ENCODE measurements at places on chromosomes 13 and 19. TPM values are rescaled to one million over a fixed set of nuclear protein-coding genes. Genes with fewer than 3 reads are reported as not detected.

Gene CYP4F8
- total RNA-seq = not detected

Gene CYP2S1
- 17.5 TPM for total RNA-seq

Gene DLL3
- 42.7 TPM for total RNA-seq

Gene LILRA1
- total RNA-seq = not detected

Gene XPO4
- 18.0 TPM for total RNA-seq

Gene ZNF30
- 6.9 TPM for total RNA-seq

Gene NOP53
- total RNA-seq = 324 TPM

Gene CCDC70
- total RNA-seq = not detected

Gene THSD1
- 346 TPM for total RNA-seq

Gene IRGC
- not detected for total RNA-seq

Gene CAMSAP3
- total RNA-seq = 9.3 TPM

Gene WDR87
- total RNA-seq = not detected

Gene FARP1
- total RNA-seq = 167 TPM

Gene PSG1
- total RNA-seq = not detected

Gene SIGLEC12
- total RNA-seq = not detected

DNA sequence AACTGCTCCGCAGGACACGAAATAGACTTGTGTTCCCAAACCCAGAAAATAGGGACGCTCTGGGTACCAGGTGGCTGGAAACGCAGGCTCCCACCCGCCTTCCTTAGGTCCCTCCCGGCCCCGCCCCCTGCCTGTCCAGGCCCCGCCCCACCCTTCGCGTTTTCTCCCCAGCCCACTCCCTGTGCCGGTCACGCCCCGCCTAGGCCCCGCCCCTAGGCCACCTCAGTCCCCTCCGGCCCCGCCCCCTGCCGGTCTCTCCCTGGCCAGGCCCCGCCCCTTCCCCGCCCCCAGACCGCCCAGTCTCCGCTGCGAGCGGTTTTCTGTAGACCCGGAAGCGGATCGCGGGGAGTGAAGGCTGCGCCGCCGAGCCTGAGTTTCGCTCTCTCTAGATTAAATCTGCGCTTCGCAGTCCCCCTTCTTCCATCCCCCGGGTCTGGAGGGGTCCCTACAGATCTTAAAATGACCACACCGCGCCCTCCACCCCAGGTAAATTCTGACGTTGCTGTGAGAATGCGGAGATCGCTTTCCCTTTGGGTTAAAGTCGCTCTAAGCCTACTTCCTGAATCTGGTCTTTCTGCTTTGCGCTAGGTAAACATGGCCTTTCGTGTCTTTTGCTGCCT, 3.7 kb upstream of the ZNF665 start:
- DNase-seq = peak; percentile 91

DNA sequence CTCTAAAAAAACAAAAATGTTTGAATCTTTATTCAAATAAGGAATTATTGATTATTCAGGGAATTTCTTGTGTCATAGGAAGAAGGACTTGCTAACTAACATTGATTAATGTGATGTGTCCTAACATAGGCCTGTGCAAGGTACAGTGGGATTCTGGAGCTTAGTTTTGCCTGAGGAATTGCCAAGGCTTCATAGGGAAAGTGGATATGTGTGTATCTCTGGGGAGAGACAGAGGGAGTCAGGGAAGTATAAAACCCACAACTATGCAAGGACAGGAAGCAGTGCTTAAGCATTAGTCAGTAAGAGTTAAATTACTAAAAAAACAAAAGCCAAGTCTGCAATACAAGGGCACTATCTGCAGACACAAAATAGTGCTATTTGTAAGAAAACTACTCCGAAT, 59.6 kb downstream of the WDFY2 start:
- DNase-seq = no peak

DNA sequence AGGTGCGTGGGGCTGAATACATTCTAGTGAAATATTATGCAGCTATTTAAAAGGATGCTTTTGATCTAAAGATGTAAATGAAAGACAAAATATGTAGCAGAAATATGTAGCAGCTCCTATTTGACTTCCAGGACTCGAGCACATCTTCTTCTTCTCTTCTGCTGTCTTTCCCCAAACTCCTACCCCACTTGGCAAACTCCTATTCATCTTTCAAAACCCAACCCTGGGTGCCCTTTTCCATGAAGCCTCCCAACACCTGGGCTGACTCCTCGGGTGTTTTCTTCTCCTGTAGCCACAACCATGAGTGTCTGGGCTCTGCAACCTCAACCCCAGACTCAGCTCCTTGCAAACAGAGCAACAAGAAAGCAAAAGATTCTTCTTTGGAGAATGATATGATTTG, 11.1 kb downstream of the ACER1 start:
- no peak for DNase-seq

DNA sequence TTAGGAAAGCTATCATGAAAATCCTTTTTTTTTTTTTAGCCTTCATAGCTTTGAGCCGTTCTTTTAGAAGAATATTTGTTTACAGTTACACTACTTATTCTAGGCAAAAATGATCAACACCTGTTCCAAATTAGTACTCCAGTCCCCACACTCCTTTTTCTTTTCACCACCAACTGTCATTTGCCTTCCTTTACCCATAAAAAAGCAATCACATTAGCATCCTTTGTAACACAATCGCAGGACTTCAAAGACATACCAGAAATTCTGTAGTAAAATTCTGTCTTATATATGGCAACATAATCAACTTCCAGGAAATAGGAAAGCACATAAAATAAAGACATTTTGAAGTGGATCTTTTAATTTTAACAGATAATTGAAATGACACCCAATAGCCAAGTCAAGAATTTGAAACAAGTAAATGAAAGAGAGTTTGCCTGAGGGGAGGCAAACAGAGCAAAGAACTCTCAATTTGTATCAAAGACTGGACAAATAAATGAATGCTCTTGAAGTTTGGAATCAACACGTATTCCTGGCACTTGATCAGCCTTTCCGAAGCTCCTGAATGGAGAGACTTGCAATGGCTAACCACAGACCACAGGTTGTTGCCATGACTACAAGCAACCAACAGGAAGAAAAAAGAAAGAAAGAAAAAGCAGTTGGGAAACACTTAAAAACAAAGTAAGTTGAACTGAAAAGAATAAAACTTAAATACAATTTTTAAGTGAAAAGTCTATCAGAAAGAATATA, 206.8 kb downstream of the PCDH9 start:
- peak; percentile 9 for DNase-seq

- DNase-seq = no peak
Observed at GRCh38 chr19:46406976-46407375, 6.4 kb downstream of the CCDC8 start.

DNA sequence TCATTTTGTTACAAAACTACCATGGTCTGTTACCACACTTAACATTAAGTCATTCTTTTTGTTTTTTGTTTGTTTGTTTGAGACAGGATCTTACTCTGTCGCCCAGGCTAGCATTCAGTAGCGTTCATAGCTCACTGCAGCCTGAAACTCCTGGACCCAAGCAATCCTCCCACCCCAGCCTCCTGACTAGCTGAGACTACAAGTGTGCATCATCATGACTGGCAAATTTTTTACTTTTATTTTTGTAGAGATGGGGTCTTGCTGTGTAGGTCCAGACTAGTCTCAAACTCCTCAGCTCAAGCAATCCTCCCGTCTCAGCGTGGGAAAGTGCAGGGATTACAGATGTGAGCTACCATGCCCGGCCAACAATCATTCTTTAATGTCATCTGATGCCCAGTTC, 3.3 kb downstream of the ALDH16A1 start:
- DNase-seq = no peak

DNA sequence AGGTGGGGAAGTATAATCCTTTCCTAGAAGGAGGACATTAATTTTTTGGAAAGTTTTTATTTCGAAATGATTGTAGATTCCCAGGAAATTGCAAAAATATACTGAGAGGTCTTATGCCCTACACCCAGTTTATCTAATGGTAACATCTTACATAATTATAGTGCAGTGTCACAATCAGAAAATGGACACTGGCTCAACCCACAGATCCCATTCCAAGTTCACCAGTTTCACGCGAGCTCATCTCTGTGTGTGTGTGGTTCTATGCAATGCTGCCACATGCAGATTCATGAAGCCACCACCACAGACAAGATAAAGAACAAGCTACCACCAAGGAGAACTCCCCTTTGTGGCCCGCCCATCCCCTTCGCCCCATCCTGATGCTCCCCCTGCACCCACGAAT, 24.4 kb downstream of the IL17D start:
- DNase-seq = no peak

- no peak for DNase-seq
Observed at GRCh38 chr19:43779147-43779819, 1.5 kb downstream of the KCNN4 start.

DNA sequence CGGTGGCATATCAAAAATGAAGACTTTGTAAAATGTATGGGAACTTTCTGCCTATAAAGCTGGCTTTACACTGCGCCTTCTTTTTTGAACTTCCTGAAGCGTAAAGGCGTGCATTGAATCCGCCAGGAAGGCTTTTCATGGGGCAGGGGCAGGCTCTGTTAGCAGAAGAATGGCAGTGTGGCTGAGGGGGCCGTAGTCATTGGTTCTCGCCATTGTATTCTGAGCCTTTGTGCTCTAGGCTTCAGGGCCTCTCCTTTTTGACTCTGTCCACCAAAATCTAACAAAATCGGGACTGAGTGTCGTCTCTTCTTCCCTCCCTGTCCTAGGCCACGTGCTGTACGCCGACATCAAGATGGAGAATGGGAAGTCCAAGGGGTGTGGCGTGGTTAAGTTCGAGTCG, 14.1 kb downstream of the PRAM1 start:
- no peak for DNase-seq

GRCh38 chr19:36420961-36421748, 2.7 kb upstream of the ZFP82 start:
- DNase-seq = peak; percentile 41

- DNase-seq = no peak
Observed at GRCh38 chr13:50255639-50256038, 240.4 kb downstream of the KCNRG start.

DNA sequence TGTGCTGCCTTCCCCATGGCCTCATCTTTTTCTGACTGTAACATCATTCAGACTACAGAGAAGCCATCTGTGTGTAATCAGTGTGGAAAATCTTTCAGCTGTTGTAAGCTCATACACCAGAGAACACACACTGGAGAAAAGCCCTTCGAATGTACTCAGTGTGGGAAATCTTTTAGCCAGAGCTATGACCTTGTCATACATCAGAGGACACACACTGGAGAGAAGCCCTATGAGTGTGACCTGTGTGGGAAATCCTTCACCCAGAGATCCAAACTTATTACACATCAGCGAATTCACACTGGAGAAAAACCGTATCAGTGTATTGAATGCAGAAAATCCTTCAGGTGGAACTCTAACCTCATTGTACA, 17.2 kb upstream of the ZNF8 start:
- no peak for DNase-seq

GRCh38 chr19:6744381-6745301, 5.2 kb downstream of the TRIP10 start:
- no peak for DNase-seq

GRCh38 chr13:94656766-94657165, 55.1 kb downstream of the GPR180 start:
- no peak for DNase-seq

DNA sequence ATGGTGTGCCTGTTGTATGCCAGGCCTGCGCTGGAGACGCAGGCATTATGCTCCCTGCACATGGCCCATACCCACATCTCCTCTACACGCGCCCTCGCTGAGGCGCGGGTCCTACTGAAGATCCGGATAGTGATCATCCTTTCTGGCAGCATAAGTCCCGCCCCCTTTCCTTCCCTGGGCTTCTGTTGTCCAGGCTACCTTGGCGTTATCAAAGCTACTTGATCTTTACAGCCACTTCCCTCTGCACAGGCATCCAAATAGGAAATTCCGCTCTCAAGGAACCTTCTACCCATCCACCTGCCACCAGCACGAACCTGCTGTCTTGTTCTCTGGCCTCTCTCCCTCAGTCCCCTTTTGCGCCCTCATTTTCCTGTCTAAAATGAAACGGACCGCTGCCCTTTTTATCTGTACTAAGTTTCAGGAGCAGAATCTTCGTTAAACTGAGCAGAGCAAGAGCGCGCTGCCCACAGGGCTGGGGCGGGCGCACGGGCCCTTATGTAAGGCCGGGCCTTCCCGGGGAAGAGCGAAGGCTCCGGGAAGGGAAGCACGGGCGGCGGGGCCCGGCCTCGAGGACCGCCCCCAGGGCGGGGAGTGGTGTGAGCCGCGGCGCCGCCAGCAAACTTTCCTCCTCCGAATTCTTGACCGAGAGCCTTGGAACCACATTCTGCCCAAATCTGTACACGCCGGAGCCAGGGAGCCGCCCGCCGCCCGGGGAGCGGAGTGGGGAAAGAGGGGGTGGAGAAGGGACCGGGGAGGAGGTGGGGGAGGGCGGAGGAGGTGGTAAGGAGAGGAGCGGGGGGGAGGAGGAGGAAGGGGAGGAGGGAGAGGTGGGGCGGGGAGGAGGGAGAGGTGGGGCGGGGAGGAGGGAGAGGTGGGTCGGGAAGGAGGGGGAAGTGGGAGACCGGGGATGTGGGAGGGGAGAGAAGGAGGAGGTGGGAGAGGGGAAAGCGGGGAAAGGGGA, 920 bp upstream of the UBE2L5 start:
- DNase-seq = peak; percentile 71

DNA sequence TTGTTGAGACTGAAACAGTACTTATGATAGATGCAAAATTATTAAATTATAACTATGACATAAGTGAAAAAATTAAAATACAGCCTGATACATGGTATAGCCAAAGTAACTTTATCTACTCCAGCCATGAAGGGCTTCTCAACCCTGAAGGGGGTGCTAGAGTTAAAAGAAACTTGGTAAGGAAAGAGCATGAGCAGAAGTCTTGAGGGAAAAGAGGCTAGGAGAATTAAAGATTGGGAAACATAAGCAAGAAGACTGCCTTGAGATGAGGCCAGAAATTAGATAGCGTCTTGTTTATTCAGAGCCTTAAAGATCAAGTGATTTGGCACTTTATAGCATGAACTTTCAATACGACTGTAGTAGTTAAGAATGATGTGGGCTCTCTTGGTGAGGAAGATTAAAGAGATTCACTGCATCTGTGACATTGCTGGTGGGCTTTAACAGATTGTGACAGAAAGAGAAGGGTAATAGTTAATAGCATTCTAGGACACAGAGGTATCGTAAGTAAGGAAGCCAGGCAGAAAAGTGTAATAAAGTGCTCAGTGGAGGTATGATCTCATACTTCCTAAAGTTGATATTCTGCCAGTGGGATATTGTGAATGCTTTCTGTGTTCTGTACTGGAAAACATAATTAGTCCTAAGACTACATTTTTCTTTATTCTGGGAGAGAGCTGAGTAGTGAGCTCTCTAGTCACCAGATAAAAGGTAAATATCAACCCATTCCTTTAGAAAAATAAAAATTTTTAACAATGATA, 385.4 kb upstream of the PRR20A start:
- no peak for DNase-seq

GRCh38 chr13:23980160-23980551, 82.9 kb upstream of the C1QTNF9B start:
- DNase-seq = peak; percentile 88

GRCh38 chr19:35346193-35347052, 1.3 kb upstream of the FFAR1 start:
- DNase-seq = no peak

GRCh38 chr19:44113784-44114390, 688 bp downstream of the ZNF225 start:
- DNase-seq = peak; percentile 13

DNA sequence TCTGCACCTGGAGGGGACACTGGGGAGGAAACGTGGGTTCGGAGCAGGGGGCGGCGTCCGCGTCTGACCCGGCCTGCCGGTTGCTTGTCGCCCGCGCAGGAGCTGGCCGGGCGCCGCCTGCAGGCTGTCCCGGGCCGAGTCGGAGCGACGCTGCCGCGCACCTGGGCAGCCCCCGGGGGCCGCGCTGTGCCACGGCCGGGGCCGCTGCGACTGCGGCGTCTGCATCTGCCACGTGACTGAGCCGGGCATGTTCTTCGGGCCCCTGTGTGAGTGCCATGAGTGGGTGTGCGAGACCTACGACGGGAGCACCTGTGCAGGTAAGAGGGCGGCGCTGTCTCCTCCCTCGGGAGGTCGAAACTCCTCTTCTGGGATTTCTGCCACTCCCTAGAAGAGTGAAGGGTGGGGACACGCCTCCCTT, 1.3 kb downstream of the ITGBL1 start:
- peak; percentile 18 for DNase-seq
